Kidney capillary endothelial cell (primary cell): ENCODE measurements at places on chromosomes 6 and 20.

DNA sequence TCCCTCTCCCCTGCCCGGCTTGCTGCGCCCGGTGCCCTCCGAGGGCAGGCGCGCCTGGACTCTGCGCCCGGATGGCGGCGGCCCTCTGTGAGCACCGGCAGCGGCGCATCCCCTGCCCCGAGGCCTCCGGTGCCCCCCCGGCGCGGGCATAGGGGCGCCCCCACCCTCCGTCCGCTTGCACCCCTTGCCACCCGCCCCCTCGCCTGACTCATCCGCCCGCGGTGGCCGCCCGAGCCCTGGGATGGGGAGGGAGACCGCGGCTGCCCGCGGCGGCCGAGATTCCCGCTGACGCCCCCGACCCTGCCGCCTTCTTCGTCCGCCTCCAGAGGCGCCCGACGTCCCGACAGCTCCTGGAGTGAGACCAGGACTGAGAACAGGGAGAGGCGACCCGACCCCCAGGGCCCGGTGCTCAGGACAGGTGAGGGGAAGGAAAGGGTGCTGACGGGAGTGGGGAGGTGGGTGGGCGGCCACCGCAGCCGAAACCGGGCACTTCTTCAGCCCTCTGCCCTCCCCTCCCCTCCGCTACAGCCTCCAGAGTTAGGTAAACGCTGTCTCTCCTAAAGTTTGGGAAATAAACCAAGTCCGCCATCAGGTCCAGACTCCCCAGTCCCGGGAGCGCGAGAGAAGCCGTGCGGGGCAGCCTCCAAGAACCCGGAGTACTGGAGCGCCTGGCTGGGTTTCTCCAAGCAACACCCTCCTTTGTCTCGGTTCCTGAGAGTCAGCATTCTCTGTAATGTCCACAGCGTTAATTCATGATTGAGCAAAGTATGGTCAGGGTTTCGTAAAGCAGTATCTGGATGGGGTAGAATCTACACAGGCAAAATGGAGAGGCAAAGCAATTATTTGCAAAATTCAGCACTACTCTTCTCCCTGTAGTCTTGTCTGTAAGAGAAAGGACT, 539 bp downstream of the TMEM200A start:
- DNase-seq = peak; percentile 11

GRCh38 chr20:11905460-11906179, 12.1 kb upstream of the BTBD3 start:
- DNase-seq = no peak

DNA sequence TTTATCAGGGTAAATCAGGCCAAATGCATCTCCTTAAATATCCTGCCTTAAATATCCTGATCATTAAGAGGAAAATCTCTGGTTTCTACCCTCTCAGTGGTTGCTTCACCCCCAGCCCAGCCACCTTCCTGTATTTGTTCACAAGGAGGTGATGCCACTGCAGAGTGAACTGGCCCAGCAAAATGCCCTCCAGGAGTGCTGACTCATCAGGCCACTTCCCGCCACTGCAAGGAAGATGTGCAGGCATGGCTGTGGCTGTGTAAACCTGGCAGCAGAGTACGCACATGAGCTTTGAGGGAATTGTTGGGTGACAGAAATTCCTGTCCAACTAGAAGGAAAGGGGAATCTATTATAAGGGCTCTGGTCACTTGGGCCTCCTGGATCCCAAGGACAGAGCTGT, 13.8 kb downstream of the NQO2 start:
- DNase-seq = peak; percentile 56

DNA sequence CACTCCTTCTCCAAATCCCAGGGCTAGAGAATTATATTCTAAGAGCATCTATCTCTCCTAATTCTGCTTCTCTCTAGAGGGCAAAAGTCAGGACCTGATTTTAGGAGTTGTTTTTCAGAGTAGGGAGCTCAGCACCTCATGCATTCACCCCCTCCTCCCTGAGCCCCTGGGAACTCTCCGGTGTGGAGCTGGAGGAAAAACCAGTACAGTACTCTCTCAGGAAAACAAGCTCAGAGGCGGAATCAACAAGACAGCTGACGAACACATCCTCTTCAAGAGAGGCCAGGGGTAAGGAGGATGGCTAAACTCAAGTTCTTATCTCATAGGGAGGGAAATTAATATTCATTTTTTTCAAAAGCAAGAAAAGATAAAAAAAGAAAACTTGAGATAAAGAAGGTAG, 120.1 kb upstream of the CDYL start:
- no peak for DNase-seq

DNA sequence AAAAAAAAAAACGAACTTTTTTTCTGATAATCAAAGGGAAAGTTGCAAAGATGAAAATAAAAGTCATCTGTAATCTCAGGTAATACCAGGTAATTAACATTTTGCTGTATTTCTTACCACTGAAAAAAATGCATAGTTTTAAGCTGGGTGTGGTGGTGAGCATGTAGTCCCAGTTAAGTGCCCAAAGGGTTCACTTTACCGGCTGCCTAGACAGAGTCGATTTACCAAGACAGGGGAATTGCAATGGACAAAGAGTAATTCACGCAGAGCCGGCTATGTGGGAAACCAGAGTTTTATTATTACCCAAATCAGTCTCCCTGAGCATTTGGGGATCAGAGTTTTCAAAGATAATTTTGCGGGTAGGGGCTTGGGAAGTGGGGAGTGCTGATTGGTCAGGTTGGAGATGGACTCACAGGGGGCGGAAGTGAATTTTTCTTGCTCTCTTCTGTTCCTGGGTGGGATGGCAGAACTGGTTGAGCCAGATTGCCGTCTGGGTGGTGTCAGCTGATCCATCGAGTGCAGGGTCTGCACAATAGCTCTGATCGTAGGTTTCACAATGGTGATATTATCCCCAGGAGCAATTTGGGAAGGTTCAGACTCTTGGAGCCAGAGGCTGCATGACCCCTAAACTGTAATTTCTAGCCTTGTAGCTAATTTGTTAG, 51.9 kb downstream of the RPF2 start:
- DNase-seq = no peak

DNA sequence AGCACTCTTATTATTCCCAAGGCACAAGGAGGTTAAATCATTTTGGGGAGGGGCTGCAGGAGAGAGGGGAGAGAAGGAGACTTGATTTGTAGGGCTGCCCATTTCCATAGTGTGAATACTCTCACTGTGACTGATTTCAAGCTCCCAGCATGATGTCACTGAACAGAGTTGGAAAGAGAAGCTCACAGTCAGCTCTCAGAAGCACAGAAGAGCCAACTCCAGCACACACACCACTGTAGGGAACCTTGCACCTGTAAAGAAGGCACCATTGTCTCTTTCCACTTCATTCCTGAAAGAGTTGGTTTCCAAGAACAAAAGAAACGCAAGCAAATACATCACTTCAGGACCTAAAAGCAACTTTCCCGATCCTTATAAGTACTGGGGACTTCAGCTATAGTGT, 12.7 kb upstream of the STK35 start:
- DNase-seq = no peak

GRCh38 chr20:23988561-23988960, at the start of gene GGTLC1:
Gene GGTLC1, minus strand, starts transcription at chr20:23988779. Its CDS starts 2,168 bp downstream, at chr20:23986611.
- DNase-seq = no peak

GRCh38 chr20:32674362-32674789, 635 bp upstream of the C20orf203 start:
- DNase-seq = peak; percentile 51

DNA sequence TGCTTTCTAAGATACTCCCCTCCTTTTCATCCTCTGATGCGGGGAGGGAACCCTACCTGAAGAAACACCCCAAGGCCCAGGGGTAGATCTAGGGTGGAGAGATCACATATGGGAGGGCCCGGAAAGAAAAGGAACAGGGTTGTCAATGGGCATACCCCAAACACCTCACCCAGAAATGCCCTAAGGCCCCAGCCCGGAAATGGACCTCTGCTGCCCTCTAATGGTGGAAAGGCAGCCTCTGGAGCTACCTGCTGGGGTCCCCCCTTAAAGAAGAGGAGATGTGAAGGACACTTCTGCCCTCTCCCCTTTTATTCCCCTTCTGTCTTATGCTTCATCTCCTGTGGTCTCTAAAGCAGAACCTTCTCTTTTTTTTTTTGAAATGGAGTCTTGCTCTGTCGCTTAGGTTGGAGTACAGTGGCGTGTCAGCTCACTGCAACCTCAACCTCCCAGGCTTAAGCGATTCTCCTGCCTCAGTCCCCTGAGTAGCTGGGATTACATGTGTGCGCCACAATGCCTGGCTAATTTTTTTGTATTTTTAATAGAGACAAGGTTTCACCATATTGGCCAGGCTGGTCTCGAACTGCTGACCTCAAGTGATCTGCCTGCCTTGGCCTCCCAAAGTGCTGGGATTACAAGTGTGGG, 458 bp upstream of the ARMC12 start:
- no peak for DNase-seq

- no peak for DNase-seq
Measured at GRCh38 chr6:90885611-90886056, 298.8 kb upstream of the MAP3K7 start.

DNA sequence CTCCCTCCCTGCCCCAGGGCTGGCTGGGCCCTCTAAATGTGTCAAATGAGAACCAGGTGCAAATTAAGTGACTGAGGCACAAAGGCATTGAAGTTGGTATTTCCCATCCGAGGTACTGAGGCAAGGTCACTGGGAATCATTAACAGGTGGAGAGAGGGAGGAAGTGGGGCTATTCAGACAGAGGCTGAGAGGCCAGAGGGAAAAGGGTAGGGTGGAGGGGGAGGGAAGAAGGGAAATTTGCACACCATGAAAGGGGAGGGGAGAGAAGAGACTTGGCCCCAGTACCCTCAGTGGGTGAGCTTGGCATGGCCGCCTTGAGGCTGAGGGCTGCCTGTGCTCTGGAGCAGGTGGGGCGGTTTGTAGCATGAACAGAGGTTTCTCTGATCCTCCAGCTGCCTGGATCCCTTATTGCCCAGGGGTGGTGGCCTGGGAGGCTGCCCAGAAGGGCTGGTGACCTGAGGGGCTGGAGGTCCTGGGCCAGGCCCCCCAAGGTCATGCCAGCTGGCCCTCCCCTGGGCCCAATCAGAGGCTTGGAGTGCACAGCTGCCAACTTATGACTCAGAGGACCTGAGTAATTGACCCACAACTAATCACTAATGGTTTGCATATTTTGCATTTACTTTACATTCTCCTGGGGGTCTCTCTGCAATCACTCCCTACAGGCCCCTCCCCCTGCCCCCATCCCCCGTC, 40.3 kb upstream of the ZFAND3 start:
- no peak for DNase-seq

- no peak for DNase-seq
Measured at GRCh38 chr6:84767526-84768201, 3.3 kb upstream of the TBX18 start.

GRCh38 chr20:33081411-33082154, 2.1 kb downstream of the BPIFB4 start:
- no peak for DNase-seq
